ENCODE measurements at places on chromosomes 6 and 20.

- peak; percentile 64 for DNase-seq
These were observed 16.5 kb downstream of the TNFAIP3 start for GRCh38 chr6:137883400-137884148.

- DNase-seq, result no peak
These were observed 48.3 kb downstream of the ECT2L start for GRCh38 chr6:138844192-138844591.

- no peak for DNase-seq
These were observed 34.2 kb upstream of the B4GALT5 start for GRCh38 chr20:49747707-49748524.

- DNase-seq, result no peak
These were observed 46.4 kb downstream of the CD109 start for GRCh38 chr6:73742433-73742832.

GRCh38 chr6:118080547-118080946 lies 173.5 kb downstream of the SLC35F1 start:
- no peak for DNase-seq

- peak; percentile 38 for DNase-seq
These were observed 197.7 kb downstream of the FAXC start for GRCh38 chr6:99151634-99152346.

DNA sequence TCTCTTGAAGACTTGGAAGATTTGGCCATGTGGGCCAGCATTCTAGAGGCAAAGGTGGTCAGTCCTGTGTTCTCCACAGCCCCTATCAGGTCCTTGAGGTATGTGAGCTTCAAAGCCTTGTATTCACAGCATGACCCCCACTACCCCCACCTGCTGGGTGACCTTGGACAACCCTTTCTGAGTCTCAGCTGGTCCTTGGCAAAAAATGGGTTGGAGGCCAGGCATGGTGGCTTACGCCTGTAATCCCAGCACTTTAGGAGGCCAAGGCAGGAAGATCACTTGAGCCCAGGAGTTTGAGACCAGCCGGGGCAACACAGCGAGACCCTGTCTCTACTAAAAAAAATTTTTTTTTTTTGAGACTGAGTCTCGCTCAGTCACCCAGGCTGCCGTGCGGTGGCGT lies 42.6 kb downstream of the UBE2V1 start:
- DNase-seq, result no peak

DNA sequence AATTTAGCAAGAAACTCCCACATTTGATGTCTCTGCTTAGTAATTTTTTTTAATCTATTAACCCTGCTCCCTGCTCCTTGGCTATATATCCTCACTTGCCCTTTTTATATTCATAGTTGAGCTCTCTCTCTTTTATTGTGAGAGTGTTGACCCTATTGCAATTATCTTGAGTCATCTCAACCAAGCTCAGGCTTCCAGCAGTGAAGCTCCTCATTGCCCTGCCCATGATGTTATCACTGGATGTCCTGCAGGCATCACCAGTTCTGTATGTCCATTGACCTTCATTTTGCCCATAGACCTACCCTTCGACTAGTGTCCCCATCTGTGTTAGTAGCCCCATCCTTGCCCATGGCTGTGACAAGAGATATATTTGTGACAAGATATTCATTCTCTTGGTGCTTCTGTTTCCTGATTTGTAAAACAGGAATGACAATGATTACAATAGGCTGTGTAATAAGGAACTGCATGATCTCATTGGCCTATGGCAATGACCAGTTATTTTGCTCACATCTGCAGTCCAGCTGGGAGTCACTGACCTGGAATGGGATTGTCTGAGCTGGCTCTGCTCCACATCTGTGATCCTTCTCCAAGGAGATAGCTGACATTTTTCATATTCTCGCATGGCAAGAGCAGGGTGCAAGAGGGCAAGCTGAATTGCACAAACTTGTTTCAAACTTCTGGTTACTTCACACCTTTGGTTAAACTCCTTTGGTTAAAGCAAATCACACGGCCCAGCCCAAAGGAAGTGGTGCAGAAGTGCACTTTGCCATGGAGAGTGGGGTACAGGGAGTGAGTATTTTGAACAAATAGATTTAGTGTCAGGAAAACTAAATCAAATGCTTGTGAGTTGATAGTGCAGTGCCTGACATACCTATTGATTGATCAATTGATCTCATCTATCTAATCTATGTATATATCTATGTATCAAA lies 47.7 kb upstream of the CST5 start:
- no peak for DNase-seq

DNA sequence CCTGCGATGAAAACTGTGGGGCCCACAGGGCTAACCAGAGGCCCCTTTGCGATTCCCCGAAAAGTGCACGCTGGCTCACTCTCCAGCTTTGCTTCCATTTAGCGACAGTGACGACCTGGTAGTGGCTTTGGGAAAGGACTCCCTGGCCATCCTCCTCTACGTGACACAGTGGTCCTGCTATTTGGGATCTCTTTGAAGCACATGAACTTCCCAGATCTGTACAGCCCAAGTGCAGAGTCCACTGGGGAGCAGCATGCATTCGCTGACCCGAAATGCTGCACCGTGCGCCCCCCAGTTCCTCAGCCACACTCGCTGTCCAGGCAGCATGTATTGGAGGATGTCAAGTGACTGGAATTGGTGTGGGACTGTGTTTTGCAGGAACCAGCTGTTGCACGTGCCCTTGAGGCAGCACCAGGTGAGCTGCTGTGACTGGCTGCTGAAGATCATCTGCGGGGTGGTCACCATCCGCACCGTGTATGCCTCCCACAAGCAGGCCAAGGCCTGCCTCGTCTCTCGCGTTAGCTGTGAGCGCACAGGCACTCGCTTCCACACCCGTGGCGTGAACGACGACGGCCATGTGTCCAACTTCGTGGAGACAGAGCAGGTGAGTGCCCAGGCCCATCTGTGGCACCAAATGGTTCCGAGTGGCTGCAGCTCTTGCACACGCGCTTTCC lies 51.6 kb downstream of the SYNJ2 start:
- no peak for DNase-seq

DNA sequence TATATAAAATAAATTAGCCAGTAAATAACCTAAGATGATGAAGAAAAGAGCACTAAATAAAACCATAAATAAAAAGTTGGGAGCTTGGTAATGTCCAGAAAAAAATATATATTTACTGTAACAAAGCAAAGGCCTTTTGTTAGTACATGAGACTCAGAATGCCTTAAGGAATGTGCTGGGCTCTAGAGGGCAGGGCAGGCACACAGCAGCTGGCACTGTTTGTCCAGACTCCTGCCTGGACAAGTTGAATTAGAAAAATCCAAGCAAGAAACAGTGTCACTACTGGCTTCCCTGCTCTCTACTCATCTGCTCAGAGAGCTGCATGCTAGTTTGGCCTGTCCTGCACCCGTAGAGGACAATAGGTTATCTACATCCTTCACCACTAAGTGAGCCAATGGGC lies 8.8 kb downstream of the DEFB129 start:
- DNase-seq, result peak; percentile 69

DNA sequence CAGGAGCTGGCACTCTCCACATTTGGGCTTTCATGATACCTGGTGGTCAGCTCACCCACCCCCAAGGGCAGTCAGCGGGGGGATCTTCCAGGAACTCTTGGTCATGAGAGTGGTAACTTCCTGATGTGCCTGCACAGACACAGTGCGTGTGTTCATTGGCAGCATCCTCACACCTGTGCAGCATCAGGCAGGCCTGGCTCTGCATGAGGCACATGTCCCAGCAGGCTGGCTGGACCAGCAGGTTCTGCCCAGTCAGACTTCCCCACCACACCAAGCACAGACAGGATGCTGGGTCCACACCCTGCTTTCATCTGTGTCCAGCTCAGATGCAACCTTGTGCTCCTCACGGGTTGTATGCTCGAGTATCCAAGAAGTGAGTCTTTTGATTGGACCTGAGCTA lies 15.7 kb upstream of the UNC93A start:
- DNase-seq, result no peak

DNA sequence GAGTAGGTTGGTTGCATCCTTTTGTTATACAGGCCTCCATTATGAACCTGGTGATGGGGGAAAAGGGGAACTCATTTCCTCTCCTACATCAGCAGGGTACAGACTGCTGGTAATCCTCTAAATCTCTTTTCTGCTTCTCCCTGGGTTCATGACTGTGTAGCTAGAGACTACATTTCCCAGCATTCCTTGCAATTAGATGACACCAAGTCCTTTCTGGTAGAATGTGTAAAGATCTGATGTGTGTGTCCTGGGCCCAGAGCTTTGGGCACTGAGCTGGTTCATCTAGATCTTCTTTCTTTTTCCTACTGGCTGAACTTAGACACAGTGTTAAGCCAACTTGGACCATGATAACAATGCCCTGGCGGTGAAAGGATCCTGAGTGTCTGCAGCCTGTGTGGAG lies 104.7 kb upstream of the IFNGR1 start:
- DNase-seq, result no peak

DNA sequence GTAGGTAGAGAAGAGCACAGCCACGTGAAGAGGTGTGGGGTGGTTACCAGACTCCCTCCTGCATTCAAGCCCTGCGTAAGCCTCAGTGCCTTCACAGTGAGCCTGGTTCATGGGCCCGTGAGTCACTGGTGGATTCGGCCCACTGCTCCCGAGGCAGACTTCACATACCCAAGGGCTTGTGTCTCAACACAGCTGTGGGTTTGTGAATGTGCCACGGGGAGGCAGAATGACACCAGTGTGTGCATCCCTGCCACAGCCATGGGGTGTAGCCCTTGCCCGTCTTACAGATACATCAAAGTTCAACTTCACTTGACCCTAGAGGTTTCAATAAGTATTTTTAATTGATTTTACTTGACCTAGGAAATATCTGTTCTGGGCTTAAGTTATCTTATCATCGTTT lies 108.5 kb downstream of the MAP3K4 start:
- DNase-seq, result no peak

GRCh38 chr20:49843770-49844380 lies 31.2 kb downstream of the SLC9A8 start:
- no peak for DNase-seq
